ENCODE measurements at places on chromosomes 2 and 18.

DNA sequence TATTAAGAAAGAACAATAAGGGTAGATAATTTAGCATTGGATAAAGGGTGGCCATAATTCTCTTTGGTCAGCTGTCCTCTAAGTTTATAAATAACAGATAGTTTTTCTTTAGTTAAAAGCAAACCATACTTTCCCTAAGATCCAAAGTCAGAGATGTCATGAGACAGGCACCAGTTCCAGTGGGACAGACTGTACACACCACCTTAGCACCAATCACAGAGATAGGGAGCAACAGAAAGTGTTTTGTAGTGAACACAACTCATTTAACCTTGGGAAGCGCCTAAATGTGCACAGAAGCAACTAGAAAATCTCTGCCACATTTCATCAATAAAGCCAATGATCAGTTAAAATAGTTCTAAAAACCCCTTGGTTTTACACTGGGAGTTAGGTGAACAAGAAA lies 186.8 kb upstream of the SMAD7 start:
- no peak for DNase-seq

GRCh38 chr2:138503652-138504051 lies 2.1 kb downstream of the SPOPL start:
- no peak for DNase-seq

- no peak for DNase-seq
Observed at GRCh38 chr2:150882751-150883612, 378.7 kb downstream of the RBM43 start.

DNA sequence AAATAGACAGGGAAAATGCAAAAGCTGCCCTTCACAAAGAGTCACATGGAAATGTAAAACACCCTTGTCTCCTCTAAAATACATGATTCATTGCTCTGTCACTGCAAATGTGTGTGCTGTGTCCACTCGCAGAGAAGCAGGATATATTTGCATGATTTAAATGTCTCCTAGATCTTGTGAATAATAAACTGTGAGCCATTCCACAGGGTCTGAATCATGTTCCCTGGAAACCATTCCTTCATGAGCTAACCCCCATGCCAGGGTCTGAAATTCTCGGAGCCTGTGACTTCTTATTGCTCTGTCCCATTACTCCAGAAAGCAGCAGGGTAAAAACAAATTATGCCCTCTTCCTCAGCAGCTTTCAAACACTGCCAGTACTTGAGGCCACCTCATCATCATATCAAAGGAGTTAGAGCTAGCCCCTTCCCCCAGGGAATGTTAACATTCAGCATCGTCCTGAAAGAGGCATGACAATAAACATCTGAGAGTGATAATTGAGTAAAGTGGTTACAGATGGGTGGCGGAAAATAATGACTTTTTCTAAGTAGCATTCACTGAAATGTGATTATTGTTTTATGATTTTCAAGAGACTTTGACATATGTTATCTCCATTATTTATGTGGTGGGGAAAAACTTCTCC lies 11.7 kb upstream of the CNGA3 start:
- DNase-seq = no peak

GRCh38 chr2:156580501-156580900 lies 144.3 kb downstream of the GPD2 start:
- no peak for DNase-seq

DNA sequence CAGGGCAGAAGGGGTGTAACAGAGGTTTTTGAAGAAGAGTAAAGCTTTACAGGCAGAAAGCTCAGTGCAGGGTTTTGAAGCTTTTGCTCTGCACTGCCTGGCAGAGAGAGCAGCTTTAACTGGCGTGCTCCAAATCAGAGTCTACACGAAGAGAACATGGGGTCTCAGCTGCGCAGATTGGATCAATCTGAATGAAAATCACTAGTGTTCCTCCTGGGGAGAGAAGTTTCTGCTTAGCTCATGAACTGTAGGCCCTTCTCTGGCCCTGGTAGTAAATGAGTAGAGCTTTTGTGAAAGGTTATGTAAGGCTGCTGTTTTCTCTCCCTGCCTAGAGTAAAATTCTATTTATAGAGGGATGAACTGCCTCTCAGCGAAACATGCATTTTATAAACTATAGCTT lies 13.6 kb downstream of the DCC start:
- DNase-seq = no peak

GRCh38 chr2:71499691-71500090 lies 46.3 kb downstream of the DYSF start:
- DNase-seq = no peak

- DNase-seq = peak; percentile 30
Observed at GRCh38 chr2:69032336-69032735, 19.4 kb downstream of the ANTXR1 start.

DNA sequence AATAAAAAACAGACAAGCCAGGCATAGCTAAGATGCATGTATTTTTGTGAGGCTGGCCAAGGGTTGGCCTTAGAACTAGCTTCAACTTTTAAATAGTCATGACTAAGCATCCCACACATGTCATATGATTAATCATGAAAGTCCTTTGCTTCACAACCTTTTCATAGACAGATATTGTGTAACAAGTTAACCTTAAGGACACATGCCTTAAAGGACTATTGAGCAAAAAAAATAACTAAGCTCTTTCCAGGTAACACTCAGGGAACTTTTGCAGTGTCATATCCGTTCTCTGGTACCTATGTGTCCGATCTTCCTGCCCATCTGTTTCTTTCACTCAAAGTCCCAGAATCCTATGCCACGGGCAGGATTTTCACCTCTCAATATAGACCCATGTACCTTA lies 498.4 kb downstream of the STK39 start:
- DNase-seq = no peak

- no peak for DNase-seq
Observed at GRCh38 chr2:17747684-17748452, 5.7 kb downstream of the SMC6 start.

- no peak for DNase-seq
Observed at GRCh38 chr2:240935103-240935876, 29.2 kb downstream of the CROCC2 start.

GRCh38 chr2:32136097-32136496 lies 29.6 kb upstream of the SLC30A6 start:
- DNase-seq = no peak

- no peak for DNase-seq
Observed at GRCh38 chr2:263022-263738, 652 bp downstream of the SH3YL1 start.

- no peak for DNase-seq
Observed at GRCh38 chr18:48777744-48778116, 173.0 kb downstream of the SMAD7 start.

- DNase-seq = no peak
Observed at GRCh38 chr2:162712598-162712997, 126.0 kb downstream of the KCNH7 start.

GRCh38 chr2:238636269-238637073 lies 209.7 kb downstream of the ASB1 start:
- DNase-seq = no peak

DNA sequence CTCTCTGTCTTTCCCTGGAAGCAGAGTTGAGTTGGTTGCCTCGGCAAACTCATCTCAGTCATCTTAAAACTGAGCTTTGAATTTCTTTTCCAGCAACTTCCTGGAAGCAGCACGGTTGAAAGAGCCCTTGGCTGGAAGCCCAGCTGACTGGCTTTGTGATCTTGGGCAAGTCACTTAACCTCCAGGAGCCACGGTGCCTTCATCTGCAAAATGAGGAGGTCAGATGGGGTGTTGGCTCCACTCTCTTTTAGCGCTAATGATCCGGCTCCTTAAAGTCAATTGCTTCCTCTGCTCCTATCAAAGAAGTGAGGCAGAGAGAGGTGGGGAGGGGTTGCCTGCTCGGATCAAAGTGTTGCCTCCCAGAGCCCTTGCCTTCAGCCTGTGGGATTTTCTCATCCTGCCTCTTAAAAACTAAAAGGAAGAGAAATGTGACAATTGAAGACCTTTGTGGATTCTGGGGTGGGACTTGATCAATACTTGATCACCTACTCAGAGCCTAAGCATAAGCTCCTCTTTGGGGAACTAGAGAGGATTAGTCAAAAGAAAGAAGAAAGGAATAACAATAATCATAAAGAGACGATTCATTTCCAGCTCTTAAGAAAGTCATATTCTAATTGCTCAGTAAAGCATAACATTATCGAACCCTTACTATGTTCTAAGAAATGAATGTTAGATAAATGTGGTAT lies 86.6 kb downstream of the MYCN start:
- DNase-seq = no peak

GRCh38 chr2:68594674-68595492 lies 48.5 kb upstream of the PROKR1 start:
- DNase-seq = peak; percentile 7

- DNase-seq = no peak
Observed at GRCh38 chr18:64803471-64803870, 654.6 kb upstream of the LINC00305 start.

DNA sequence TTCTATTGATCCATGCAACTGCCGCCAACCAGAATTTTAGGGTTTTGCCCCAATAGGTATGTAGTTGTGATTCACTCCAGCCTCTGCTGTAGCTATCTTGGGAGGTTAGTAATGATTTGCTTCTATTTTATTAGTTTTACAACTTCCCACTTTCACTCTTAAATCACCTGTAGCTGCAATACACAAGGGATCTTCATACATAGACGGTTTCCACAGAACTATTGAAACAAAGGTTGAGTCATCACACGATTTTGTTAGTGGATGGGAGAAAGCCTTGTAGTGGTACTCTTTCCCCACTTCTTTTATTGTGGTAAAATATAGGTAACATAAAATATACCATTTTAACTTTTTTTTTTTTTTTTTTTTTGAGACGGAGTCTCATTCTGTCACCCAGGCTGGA lies 104.2 kb upstream of the SPRED2 start:
- no peak for DNase-seq

DNA sequence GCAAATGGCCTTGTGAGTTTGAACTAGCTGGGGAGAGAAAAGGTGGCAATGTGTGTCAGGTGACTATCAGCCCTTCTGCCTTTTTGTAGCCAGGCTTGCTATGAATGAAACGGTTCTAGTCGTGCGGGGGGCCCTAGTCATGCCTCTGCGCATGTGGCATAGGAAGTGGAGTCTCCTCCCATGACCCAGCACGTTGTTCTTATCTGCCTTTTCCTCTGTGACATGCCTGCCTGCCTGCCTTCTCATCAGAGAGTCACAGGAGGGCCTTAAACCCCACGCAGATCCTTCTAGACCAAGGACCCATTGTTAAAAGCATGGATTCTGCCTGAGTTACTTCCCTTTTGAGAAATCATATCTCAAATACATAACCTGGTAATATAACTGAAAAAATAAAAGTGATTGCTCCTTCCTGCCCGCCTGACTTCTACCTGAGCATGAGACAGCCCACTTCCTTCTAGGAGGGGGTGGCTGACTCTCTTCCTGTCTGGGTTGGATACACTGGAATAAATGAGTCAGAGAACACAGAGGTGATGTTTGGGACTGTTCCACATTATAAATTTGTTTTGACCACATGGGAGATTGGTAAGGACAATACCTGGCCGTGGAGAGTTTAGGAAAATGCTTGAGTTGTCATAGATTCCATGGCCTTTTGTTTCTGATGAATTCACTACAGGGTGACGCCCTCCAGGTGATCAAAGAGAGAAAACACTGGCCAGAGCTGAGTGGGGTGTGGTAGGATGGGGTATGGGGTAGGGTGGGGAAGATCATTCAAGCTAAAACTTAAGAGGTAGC lies 49.8 kb downstream of the FBLN7 start:
- peak; percentile 26 for DNase-seq

- DNase-seq = no peak
Observed at GRCh38 chr2:217667512-217667911, 335.3 kb downstream of the TNS1 start.

- DNase-seq = no peak
Observed at GRCh38 chr2:45049569-45050336, 40.5 kb upstream of the SIX2 start.

- DNase-seq = no peak
Observed at GRCh38 chr2:216279459-216279858, 92.8 kb downstream of the MARCHF4 start.

GRCh38 chr2:110998311-110998710 lies 122.4 kb upstream of the BCL2L11 start:
- DNase-seq = no peak

- no peak for DNase-seq
Observed at GRCh38 chr2:195863564-195863963, 205.1 kb downstream of the DNAH7 start.

DNA sequence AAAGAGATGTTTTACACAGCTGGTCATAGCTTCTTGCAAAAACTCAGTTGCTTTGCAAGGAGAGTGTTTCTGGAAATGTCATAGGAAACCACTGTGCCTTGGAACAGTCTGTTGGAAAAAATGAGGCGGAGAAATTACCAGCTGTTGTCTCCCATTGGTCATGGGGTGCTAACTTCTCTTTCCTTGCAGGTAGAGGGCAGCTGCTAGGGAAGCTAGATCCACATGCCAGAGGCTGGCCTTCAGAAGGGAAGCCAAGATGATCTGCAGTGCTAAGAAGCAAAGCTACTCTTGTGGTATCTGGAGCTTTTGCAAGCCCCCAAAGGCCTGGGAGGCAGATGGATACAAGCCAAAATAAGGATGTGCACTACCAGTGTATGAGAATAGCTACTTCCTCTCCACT lies 34.8 kb upstream of the LAMA1 start:
- no peak for DNase-seq

GRCh38 chr18:78378403-78378802 lies 601.2 kb upstream of the SALL3 start:
- no peak for DNase-seq

- no peak for DNase-seq
Observed at GRCh38 chr2:12806549-12807242, 90.0 kb downstream of the TRIB2 start.

GRCh38 chr2:217856159-217856558 lies 146.6 kb downstream of the TNS1 start:
- no peak for DNase-seq

DNA sequence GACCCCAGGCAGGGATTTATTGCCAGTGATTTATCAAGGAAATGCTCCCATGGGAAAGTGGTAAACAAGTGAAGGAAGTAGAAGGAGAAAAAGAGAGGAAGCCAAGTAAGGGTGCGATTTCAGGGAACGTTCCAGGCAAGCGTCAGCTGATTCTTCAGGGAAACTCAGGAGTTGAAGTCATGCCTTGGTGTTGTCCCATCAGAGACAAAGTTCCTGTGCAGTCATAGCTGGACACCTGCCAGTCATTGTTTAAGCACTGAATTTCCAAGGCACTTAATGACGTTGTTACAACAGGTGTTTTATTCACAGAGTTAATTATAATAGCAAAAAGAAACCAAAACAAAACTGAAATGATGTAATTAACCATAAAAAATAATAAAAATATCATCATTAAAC lies 381.8 kb upstream of the CRIM1 start:
- DNase-seq = peak; percentile 96
